NCI-H187 (cell line): ENCODE measurements at places on chromosomes 4 and X.
A peak's percentile ranks its signal among the peaks of the same experiment; 100 is the strongest.

DNA sequence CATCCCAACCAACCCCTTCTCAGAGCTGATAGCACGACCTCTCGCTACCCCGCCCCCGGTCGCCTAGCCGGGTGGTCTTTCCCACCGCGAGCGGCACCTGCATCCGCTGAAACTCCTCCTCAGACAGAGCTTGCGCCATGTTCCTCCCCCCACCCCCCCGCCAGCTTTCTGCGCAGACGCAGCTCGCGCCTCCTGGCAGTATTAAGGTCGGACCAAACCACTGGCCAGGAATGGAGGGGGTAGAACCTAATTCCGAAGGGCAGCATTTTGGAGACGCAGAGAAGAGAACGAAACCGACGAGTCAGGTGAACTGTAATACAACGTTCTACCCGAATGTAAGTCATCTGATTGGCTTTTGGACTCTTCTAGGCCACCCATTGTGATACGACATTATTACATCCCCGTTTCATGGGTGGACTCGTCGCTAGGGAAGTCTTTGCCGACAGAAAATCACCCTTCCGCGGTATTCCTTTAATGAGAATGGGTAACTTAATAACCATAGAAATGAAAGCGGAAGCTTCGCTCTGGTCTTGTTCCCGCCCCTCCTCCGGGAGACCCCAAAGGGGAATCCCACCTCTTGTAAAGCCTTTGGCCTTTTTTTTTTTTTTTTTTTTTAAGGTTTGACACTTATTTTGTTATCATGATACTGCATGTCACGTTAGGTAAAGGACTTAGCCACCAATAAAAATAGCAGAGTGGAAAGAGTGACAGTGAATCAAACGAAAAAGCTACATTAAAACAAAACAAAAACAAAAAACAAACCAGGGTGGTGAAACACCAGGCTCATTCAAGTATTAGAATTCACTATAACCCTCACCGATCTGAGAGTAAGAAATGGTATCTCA lies at the start of gene GRIPAP1:
Gene GRIPAP1, minus strand, starts transcription at position 174 of the 845 bp plus-strand sequence. Its CDS starts 35 bp downstream, at position 139.
- DNase-seq: peak; percentile 57

DNA sequence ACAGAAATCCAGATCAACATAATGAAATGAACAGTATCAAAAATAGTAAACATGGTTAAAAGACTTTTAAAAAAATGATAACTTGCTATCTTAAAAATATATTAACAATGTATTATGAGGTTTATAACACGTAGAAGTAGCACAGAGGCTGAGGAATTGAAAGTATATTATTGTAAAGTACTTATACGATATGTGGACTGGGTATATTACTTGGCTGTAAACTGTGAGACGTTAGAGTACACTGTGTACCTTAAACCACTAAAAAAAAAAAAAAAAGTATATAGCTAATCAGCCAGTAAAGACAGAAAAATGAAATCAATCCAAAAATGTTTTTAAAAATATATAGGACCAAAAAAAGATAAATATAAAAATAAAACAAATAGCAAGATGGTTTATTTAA lies 120.6 kb downstream of the TET2 start:
- no peak for DNase-seq

DNA sequence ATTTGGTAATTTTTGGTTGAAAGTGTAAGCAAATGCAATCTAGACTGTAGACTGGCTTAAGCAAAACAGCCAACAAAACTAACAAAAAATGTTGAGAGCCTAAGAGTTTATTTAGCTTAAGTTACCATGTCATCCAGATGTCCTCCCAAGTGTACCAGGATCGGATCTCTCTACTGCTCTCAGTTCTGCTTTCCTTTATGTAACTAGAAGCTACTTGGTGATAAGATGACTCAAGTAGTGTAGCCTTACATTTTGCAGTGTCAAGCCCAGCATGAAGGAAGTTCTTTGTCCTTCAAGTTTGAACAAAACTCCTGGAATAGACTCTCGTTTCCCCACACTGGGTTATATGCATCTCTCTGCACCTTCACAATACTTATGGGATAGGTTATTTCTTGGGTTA lies 1500.0 kb downstream of the STIM2 start:
- no peak for DNase-seq

GRCh38 chr4:76620723-76621468 lies 185.9 kb downstream of the SHROOM3 start:
- no peak for DNase-seq

DNA sequence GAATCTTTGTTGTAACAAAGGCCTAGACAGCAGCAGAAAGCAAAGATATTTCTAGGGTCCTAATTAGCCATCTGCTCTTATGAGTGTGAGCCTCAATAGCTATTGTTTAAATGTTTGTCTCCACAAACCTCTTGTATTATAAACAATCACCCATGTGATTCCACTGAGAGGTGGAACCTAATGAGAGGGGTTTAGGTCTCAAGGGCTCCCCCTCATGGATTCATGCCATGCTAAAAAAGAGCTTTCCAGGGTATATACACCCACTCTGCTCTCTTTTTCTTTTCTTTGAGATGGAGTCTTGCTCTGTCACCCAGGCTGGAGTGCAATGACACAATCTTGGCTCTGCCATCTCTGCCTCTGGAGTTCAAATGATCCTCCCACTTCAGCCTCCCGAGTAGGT lies 42.1 kb downstream of the TRIM61 start:
- no peak for DNase-seq

GRCh38 chrX:20623448-20623847 lies 356.7 kb upstream of the RPS6KA3 start:
- no peak for DNase-seq
